NCI-H1105 treated with DMSO at 0.1 percent for 48 hours (cell line): ENCODE measurements at places on chromosomes 5 and 9.

GRCh38 chr5:24855485-24855884 is 210.7 kb upstream of the CDH10 start:
- no peak for DNase-seq

DNA sequence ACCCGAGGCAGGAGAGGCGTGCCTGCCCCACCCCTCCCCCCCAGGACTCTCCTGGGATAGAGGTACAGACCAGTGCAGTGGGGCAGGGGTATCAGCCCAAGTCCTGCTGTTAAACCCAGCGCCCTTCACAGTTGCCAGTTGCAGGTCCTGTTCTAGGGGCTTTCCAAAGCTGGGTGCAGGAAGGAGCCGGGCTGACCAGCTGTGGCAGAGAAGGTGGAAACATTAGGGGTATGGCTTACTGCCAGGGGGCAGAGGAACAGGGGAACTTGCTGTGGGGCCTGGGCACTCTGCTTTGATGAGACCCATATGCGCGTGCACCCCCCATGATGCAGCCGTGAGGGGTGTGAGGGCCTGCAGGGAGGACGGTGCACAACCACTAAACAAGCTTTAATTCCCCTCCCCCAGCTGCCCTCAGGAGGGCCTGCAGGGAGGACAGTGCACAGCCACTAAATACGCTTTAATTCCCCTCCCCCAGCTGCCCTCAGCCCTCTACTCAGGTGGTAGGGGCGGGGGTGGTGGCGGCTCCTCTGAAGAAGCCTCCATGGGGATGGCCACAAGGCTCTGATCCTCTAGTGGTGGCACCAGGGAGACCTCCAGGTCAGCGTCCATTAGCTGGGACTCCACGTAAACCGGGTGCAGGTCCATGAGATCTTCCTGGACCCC is 766 bp upstream of the LRRC26 start:
- no peak for DNase-seq

DNA sequence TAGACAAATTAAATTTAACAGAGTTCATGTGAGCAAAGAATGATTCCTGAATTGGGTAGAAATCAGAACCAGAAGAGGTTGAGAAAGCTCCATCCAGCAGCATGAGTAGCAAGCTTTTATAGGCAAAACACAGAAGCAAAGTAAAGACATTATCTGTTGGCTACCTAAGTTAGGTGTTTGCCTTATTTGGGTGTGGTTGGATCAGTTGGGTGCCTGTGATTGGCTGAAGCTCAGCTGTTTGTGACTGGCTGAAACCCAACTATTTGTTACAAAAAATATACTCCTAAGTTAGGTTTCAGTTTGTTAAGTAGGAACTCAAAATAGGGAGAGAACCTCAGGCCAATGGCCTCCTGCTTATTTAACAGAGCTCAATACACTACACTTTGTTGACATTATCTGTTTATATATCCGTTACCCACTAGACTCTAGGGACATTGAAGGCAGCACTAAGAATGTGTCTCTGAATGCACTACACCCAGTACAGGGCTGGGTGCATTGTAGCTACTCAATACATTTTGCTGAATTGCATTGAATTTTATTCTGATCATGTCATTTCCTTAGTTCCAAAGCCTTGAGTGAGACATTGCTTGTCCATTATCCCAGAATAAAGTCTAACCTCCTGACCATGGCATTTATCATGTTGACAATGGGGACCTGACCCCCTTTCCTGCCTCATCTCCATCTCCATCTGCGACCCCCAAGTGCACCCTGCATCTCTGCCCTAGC is 98.7 kb downstream of the CCDC192 start:
- no peak for DNase-seq

GRCh38 chr5:172617817-172618216 is 23.2 kb upstream of the NEURL1B start:
- no peak for DNase-seq

- no peak for DNase-seq
Measured at GRCh38 chr5:35776757-35777156, 79.9 kb upstream of the IL7R start.

DNA sequence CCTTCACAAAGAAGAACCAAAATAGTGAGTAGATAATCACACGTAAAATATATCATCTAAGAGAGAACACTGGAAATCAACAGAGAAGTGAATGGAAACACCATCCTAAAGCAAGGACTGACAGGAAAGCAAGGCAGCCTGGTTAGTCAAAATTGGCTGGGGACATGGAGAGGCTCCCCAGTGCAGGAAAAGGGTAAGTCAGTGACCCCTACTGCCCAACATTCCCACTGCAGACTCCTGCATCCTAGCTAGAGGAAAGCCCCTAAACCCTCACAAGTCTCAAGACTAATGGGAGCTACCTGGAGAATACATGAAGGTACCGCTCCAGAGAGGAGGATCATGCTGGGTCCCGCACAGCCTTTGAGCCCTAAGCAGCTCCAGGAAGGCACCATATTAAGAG is 60.1 kb downstream of the ZDHHC21 start:
- no peak for DNase-seq

DNA sequence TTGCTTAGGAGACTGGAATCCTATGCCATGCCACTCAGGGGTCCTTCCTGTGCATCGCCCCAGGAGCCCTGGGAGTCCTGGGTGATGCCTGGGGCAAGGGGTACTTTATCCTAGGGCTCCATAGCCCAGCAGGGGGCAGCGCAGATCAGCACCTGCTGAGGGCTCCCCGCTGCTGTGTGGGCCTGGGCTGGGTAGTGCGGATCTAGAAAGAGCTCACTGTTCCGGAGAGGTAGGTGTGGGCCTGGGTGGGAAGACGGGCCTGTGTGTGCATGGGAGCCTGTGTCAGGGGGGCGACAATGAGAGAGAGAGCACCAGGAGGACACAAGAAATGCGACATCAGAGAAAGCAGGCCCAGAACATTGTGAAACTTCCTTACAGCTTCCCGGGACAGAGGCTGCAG is 11.4 kb upstream of the DAB2IP start:
- peak; percentile 4 for DNase-seq

GRCh38 chr5:158468444-158468843 is 609.5 kb upstream of the CLINT1 start:
- no peak for DNase-seq

DNA sequence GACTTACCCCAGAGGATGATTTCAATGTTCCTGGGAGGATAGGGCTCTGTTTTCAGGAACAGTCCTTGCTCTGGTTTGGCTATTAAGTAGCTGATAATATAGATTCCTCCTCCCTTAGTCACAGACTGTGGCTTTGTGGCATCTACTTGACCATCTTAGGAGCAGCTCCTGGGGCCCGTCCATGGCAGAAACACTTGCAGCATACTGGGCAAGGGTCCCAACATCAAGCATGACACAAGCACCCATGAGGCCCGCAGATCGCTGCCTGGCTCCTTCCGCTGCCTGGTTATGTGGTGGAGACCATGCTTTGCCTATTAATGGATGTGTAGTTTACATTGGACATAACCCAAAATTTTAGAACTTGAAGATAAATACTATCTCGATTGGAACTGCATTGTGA is 170.1 kb downstream of the ICE1 start:
- DNase-seq: no peak

DNA sequence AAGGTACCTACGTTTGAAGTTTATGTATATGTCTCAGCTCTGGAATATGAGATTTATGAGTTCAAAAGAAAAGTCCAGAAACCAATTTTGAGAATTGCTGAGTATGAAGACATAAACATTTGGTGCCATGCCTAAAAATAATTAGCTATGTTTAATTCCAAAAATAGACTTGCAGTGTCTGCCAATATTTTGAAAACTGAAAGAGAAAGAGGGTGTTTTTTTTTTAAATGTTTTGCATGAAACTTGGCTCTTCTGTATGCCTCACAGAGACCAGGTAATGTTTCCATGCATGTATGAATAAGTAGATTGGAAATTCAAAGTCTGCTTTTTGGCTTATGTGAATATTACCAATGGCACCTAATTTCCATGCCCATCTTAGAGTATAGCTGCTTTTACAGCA is 634.4 kb upstream of the C9orf72 start:
- peak; percentile 65 for DNase-seq

DNA sequence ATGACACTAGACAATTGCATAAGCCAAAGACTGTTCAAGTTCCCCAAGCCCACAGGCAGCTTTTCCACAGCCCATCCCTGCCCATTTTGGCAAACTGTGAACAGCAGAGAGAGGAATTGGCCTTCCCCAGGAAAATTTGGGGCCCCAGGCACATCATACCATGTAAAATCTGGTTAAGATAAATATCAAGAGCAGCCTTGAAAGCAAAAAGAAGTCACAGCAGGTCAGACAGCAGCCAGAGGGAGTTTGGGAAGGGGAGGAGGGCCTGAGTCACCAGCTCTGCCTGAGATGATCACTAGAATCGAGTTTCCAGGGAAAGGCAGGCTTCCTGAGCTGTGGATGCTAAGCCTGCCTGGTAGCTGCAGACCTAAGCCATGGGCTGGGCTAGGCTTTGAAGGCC is 179.2 kb downstream of the RFK start:
- DNase-seq: no peak

- DNase-seq: no peak
Measured at GRCh38 chr5:637581-638450, 25.7 kb downstream of the CEP72 start.
